ENCODE measurements at places on chromosomes 2 and 18.

GRCh38 chr2:165820296-165820695 lies 26.2 kb upstream of the GALNT3 start:
- no peak for DNase-seq

DNA sequence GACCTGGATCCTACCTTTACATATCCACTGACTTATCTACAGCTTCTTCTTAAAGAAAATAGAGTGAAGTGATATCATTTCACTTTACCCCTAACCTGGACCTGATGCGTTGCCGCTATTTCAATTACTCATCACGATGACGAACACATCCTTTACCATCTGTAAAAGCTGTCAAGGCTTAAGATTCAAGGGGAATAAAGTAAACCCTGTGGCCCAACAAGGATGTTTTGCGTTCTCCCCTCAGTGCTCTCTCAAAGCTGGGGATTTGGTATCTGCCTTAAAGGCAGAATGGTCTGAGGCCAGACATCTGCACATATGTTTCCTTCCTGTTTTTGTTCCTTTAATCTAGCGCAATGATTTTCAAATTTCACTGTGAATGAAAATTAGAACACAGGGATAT lies 100.1 kb upstream of the KLF7 start:
- DNase-seq: no peak

GRCh38 chr2:208713066-208713745 lies 306.6 kb downstream of the PTH2R start:
- DNase-seq: no peak

GRCh38 chr18:63894106-63894772 lies 6.7 kb downstream of the SERPINB2 start:
- DNase-seq: no peak

DNA sequence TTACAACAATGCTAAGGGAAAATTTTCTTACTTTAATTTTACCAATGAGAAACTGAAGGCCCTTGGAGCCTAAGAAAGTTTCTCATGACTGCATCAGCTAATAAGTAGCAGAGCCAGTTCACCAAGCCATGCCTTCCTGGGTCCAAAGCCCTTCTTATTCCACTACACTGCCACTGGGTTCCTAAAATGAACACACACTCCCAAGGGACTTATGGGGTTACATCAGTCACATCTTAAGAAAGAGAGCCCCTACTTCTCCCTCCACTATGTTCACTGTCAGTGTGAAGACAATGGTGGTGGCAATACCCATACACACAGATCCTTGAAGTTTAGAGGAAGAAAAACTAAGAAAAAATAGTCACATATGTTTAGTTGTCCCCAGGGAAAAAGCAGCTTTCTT lies 20.6 kb downstream of the MBD2 start:
- no peak for DNase-seq

DNA sequence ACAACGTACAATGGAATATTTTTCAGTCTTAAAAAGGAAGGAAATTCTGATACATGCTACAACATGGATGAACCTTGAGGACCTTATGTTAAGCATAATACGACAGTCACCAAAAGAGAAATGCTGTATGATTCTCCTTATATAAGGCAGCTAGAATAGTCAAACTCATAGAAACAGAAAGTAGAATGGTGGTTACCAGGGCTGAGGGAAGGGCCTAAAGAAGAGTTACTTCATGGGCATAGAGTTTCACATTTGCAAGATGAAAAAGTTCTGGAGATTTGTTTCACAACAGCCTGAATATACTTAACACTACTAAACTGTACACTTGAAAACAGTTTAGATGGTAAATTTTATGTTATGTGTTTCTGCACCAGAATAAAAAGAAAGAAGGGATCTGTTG lies 113.3 kb downstream of the GALNT1 start:
- no peak for DNase-seq

GRCh38 chr2:15299904-15300520 lies 261.1 kb downstream of the NBAS start:
- DNase-seq: no peak

- no peak for DNase-seq
Observed at GRCh38 chr2:71474116-71474743, 20.9 kb downstream of the DYSF start.

GRCh38 chr2:48240912-48241311 lies 289.0 kb upstream of the STON1 start:
- DNase-seq: no peak

- DNase-seq: no peak
Observed at GRCh38 chr2:234578389-234578788, 81.5 kb upstream of the ARL4C start.

DNA sequence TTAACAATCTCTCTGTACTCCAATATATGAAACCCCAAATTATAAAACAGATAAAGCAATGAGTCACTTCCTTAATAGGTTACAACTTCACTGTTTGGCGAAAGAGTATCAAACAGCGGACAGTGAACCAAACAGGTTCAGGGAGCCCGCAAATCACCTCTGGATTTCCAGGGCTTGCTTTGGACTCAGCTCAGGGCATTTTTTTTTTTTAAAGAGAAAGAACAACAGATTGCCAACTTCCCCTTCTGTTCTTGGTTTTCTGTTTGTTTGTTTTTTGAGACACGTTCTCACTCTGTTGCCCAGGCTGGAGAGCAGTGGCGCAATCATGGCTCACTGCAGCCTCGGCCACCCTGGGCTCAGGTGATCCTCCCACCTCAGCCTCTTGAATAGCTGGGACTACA lies 52.7 kb downstream of the ABCB11 start:
- DNase-seq: no peak

DNA sequence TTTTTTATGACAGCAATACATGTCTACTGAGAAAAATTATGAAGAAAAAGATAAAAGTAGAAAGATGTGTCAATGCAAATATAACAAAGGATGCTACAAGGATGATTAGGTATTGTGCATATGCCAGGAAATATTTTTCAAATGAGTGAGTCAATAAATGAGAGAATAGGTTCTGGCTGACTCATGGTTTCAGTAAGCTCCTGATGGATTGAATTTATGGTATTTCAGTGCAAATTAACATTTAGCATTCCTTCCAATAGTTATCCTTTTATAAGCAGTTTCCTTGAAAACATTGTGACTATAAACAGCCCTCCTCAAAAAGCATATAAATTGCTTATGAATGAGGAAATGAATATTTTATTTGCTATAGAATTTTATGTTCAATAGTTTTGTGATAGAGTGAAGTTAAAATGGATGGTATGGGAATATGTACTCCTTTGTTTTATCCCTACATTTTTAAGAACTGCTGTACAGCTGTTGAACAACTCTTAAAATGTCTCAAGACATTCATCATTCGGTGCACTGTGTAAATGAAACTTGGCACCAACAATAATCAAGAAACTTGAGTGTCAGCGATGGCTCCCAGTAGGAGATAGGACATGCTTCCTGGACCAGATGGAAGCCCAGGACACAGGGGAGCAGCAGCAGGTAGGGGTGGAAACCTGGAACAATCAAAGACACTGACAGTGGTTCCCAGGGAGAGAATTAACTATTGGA lies 144.7 kb downstream of the PMAIP1 start:
- peak; percentile 66 for DNase-seq

- DNase-seq: no peak
Observed at GRCh38 chr2:3954261-3954660, 250.9 kb downstream of the DCDC2C start.

- no peak for DNase-seq
Observed at GRCh38 chr2:68246396-68246795, 5.9 kb downstream of the PPP3R1 start.

DNA sequence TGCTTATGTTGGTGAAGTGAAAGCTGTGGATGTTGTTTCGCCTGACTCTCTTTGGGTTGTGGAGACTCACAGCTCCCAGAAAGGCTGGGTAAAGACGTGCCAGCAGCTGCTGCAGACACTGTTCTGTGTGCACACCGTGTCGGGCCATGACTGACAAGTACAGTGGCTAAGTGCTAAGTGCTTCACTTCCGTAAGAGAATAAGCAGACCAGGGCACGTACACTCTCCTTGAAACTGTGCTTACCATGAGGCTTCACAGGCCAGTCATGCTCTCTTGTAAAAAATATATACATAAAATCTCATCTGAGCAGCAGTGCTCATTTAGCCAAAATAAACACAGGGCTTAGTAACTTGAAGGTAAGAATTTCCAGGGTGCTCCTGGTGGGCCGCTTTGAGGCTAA lies 86.0 kb downstream of the NRP2 start:
- DNase-seq: no peak

DNA sequence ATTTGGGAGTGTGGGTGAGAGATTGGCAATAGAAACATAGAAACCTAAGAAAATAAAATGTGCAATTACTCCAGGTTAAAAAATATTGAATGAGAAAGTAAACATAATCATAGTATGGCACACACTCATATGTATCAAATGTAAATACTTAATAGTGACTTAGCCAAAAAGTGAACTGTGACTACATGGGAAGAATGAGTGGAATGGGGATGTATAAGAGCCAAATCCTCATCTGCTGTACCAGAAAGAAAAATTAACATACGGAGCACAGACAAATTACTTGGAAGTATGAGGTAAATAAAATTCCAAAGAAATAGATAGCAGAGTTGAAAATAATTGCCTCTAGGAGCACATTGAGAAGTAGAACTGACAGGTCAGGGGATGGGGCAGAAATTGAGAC lies 4.0 kb downstream of the FLACC1 start:
- DNase-seq: no peak

DNA sequence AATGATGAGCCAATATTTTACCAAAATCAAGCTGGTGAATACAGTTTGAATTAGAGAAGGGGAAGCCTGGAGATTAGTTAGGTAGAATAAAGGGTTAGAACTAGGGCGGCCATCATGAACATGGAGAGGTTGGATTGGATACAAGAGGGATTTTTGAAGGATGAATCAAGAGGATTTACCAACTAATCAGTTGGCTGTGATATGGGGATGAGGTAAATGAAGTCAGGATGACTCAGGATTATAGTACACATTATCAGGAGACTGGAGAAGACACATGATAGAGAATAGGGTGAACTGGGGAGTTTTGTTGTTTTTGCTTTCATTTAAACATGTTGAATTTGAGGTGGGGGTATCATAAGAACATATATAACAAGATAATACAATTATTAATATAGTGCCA lies 73.8 kb upstream of the PROKR1 start:
- no peak for DNase-seq

DNA sequence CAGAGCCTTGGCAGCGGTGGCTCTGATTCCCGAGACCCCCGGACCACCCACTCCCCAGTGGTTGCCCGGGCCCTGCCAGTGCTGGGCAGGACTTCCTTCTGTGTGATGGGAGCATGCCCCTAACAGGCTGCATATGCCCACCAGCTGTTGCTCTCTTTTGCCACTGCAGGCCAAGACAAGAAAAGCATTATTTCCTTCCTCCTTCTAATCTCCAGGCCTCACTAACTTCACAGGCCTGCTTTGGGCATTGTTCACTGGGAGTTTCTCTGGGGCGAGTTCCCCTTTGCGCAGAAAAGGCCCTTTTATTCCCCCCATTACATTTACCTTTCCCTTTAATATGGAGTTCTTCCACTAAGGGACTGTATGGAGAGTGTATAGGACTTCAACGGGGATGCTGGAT lies 249.1 kb upstream of the SIX2 start:
- DNase-seq: no peak

- no peak for DNase-seq
Observed at GRCh38 chr2:99569386-99569785, 79.6 kb upstream of the REV1 start.

- DNase-seq: no peak
Observed at GRCh38 chr18:48030616-48031480, 100.4 kb upstream of the SMAD2 start.

DNA sequence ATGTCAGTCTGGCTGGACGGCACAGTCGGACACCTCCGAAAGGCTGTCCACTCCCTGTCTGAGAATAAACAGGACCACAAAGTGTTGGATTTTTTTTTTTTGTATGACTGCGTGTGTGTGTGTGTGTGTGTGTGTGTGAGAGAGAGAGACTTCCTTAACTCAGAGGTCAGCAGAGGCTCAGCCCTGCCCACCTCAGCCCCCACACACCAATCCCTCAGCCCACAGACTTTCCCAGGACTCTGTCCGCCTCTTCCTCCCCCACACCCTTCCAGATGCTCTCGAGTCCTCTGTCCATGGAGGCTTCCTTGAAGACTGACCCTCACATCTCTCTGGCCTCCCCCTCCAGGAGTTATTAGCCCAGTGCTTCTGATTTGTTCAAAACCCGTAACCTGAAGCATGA lies 147.3 kb downstream of the BCL11A start:
- no peak for DNase-seq

Measured in AG09309 (cell line).